ENCODE measurements at places on chromosomes 7 and 10. TPM values are rescaled to one million over a fixed set of nuclear protein-coding genes. Genes with fewer than 3 reads are reported as not detected.

ZCCHC24 gene
- 2.3 TPM for total RNA-seq

ANKRD61 gene
- total RNA-seq = not detected

IKZF1 gene
- total RNA-seq = not detected

PTPRE gene
- 28.8 TPM for total RNA-seq

DCLRE1A gene
- total RNA-seq = 5.2 TPM

IL2RA gene
- not detected for total RNA-seq

LIPK gene
- total RNA-seq = not detected

WAC gene
- total RNA-seq = 70.5 TPM

UCMA gene
- total RNA-seq = not detected

HIP1 gene
- 25.7 TPM for total RNA-seq

VOPP1 gene
- 156 TPM for total RNA-seq

GUSB gene
- 70.3 TPM for total RNA-seq

PDGFA gene
- total RNA-seq = 32.1 TPM

SH2D4B gene
- 0.16 TPM for total RNA-seq

PTPRN2 gene
- total RNA-seq = 1.9 TPM

PKD2L1 gene
- total RNA-seq = not detected

CALHM1 gene
- not detected for total RNA-seq

NUPR2 gene
- total RNA-seq = not detected

SPDYE2B gene
- not detected for total RNA-seq

VWDE gene
- under 0.01 TPM for total RNA-seq

BAIAP2L1 gene
- total RNA-seq = 0.31 TPM

ITIH5 gene
- total RNA-seq = 1.8 TPM

KDM7A gene
- total RNA-seq = 10.1 TPM

BTBD16 gene
- not detected for total RNA-seq

NKX1-2 gene
- not detected for total RNA-seq

CUZD1 gene
- 1.1 TPM for total RNA-seq

CALCR gene
- total RNA-seq = not detected

MKI67 gene
- 23.2 TPM for total RNA-seq

MNX1 gene
- total RNA-seq = not detected

WASL gene
- 16.8 TPM for total RNA-seq

ELN gene
- total RNA-seq = 0.81 TPM

PDE6C gene
- not detected for total RNA-seq

ZNF736 gene
- total RNA-seq = 6.6 TPM

CTAGE8 gene
- total RNA-seq = not detected

FANK1 gene
- 2.3 TPM for total RNA-seq

ARHGAP21 gene
- 45.0 TPM for total RNA-seq

NMT2 gene
- 52.5 TPM for total RNA-seq

VWA2 gene
- total RNA-seq = not detected

GIMAP7 gene
- 41.2 TPM for total RNA-seq

SLC26A5 gene
- under 0.01 TPM for total RNA-seq

ADAP1 gene
- total RNA-seq = 4.3 TPM

NPY4R2 gene
- not detected for total RNA-seq

C10orf105 gene
- not detected for total RNA-seq

HMX2 gene
- total RNA-seq = not detected

LGI1 gene
- not detected for total RNA-seq

NPTX2 gene
- 0.69 TPM for total RNA-seq

C10orf88 gene
- total RNA-seq = 21.5 TPM

ZP3 gene
- total RNA-seq = 0.49 TPM

FEZF1 gene
- not detected for total RNA-seq

TMEM213 gene
- total RNA-seq = not detected

INA gene
- total RNA-seq = under 0.01 TPM

GNAT3 gene
- total RNA-seq = not detected
